D721Med (cell line): ENCODE measurements at places on chromosomes 16 and 17.

GRCh38 chr16:2096853-2097595 lies 38.7 kb downstream of the PKD1 start:
- no peak for DNase-seq

- DNase-seq, result no peak
These were observed 10.8 kb upstream of the HASPIN start for GRCh38 chr17:3712811-3713463.

- DNase-seq, result no peak
These were observed 2.1 kb upstream of the ADGRG5 start for GRCh38 chr16:57540387-57540786.

- no peak for DNase-seq
These were observed 55.7 kb downstream of the GOSR1 start for GRCh38 chr17:30532871-30533270.

- no peak for DNase-seq
These were observed 7.2 kb downstream of the MPO start for GRCh38 chr17:58273453-58274104.

DNA sequence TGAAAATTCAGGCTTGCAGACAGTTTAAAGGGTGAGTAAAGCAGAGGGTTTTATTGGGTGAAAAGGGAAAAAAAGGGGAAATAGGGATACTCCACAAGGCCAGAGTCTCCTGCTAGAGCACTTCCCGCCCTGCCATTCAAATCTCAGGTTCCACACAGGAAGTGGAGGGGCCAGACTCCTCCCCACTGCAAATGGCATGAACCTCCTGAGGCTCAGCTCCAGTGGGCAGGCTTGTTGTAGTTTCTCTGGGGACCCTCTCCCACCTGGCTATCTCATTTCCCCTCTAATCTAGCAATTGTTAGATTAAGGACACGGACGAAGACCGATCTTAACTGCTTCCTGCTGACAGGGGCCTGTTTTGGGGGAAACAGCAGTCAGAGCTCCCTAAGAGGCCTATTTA lies 43.4 kb downstream of the TAOK1 start:
- no peak for DNase-seq

- DNase-seq, result no peak
These were observed 15.4 kb upstream of the ZC3H18 start for GRCh38 chr16:88554711-88555264.

- no peak for DNase-seq
These were observed 111.7 kb upstream of the CDH5 start for GRCh38 chr16:66254751-66255150.

GRCh38 chr17:32481193-32481592 lies 5.6 kb upstream of the CDK5R1 start:
- DNase-seq, result no peak

- no peak for DNase-seq
These were observed 2.3 kb upstream of the PHF12 start for GRCh38 chr17:28953444-28954118.

GRCh38 chr16:73483934-73484711 lies 436.2 kb upstream of the ZFHX3 start:
- DNase-seq, result no peak

- DNase-seq, result no peak
These were observed 74.6 kb upstream of the TBC1D3K start for GRCh38 chr17:37849617-37849972.
